Activated gamma-delta T cell (primary cell): ENCODE measurements at places on chromosomes 7 and 10.

GRCh38 chr10:3886191-3886590 is 101.2 kb upstream of the KLF6 start:
- no peak for DNase-seq

- no peak for DNase-seq
These were observed 84.5 kb downstream of the TACC2 start for GRCh38 chr10:122073508-122073907.

GRCh38 chr7:28761505-28761904 is 196.6 kb downstream of the TRIL start:
- DNase-seq = no peak

- no peak for DNase-seq
These were observed 42.0 kb downstream of the SHH start for GRCh38 chr7:155770241-155770640.

- no peak for DNase-seq
These were observed 41.5 kb upstream of the INSIG1 start for GRCh38 chr7:155256081-155256760.

- DNase-seq = no peak
These were observed 50.7 kb downstream of the INPP5F start for GRCh38 chr10:119776536-119776935.

DNA sequence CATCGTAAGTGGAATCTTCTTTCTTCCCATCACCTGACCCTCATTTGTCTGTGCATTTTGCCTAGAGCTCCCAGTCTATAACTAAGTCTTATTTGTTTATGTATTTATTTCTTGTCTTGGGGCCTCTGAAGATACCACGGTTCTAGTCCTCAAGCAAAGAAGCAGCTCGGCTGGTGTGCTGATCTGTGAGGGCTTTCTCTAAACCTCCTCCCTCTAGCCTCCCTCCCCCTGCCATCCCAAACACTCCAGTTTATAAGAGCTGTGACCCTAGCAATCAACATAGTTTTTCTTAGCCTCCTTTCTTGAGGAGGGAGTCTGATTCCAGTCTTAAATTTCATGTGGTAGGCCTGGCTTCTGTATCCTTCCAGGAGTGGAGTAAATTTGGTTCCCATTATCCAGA is 15.7 kb upstream of the NDUFA5 start:
- no peak for DNase-seq

DNA sequence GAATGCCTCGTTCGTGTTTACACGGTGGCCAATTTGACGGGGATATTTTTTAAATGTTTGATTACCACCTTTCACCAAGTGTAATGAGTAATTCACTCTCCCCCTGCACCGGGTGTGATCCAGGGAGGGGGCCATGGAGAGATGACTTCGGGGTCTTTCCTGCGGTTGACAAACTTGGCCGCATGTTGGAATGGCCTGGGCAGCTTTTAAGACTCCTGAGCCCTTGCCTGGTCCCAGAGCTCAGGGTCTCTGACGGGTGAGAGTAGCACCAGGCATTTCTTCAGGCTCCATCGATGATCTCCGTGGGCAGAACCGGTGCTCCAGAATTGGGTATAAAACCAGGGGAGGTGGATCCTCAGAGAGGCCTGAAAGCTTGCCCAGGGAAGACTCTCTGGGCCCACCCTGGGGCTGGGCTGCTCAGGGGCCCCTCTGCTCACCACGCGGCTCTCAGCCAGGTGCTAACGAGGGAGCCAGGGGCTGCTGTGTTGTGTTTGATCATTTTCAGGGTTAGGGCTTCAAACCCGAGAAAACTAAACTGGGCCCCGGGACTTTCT is 882 bp downstream of the ZNF282 start:
- no peak for DNase-seq

DNA sequence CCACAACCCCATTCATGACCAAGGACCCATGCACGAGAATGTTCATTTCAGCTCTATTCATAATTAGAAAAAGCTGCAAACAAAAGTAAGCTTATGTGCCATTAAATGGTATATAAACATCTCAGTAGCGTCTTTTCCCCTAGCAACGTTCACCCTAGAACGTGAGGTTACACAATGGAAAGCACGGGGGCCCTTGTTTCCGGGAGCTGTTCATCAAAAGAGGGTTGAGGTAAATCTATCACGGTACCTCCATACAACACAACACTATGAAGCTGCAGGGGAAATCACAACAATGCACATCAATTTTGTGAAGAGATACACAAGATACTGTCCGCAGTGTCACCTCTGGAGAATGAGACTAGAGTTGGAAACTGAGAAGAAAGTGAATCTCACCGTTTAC is 80.9 kb upstream of the DDC start:
- no peak for DNase-seq

DNA sequence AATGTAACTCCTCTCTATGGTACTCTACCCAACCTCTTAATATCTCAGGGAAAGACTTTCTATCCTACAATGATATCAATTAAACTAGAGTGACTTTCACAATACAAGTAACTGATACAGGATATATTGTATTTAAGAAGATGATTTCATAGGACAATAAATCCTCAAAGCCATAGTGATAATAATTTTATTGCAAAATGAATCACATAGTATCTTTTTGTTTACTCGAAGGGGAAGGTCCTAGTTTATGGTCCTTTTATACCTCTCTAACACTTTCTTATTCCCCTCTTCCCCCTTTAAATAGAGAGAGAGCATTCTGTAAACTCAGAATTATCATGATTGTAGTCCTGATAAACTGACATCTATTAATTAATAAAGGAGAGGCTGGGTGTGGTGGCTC is 56.4 kb downstream of the TMEM106B start:
- DNase-seq = no peak

GRCh38 chr10:46004963-46005362 is 25.5 kb downstream of the NCOA4 start:
- DNase-seq = no peak

DNA sequence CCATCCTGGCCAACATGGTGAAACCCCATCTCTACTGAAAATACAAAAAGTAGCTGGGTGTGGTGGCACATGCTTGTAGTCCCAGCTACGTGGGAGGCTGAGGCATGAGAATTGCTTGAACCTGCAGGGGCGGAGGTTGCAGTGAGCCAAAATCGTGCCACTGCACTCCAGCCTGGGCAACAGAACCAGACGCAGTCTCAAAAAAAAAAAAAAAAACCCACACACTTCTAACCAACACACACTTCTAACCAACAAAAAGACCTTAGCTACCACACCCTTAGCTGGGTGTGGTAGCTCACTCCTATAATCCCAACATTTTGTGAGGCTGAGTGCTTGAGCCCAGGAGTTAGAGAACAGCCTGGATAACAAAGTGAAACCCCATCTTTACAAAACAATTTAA is 33.9 kb upstream of the SPOCK2 start:
- no peak for DNase-seq

DNA sequence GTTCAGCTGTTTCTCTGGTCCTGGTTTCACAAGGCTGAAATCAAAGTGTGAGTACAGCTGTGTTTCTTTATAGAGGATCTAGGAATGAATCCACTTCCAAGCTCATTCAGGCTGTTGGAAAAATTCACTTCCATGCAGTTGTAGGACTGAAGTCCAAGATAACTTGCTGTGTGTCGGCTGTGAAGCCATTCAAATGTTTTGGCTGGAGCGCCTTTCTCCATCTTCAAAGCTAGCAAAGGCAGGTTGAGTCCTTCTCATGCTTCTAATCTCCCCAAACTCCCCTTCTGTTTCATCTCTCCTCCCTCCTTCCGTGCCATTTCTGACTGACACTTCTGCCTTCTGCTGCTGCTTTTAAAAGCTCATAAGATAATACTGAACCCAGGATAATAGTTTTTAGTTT is 1195.4 kb upstream of the LRRN3 start:
- no peak for DNase-seq

DNA sequence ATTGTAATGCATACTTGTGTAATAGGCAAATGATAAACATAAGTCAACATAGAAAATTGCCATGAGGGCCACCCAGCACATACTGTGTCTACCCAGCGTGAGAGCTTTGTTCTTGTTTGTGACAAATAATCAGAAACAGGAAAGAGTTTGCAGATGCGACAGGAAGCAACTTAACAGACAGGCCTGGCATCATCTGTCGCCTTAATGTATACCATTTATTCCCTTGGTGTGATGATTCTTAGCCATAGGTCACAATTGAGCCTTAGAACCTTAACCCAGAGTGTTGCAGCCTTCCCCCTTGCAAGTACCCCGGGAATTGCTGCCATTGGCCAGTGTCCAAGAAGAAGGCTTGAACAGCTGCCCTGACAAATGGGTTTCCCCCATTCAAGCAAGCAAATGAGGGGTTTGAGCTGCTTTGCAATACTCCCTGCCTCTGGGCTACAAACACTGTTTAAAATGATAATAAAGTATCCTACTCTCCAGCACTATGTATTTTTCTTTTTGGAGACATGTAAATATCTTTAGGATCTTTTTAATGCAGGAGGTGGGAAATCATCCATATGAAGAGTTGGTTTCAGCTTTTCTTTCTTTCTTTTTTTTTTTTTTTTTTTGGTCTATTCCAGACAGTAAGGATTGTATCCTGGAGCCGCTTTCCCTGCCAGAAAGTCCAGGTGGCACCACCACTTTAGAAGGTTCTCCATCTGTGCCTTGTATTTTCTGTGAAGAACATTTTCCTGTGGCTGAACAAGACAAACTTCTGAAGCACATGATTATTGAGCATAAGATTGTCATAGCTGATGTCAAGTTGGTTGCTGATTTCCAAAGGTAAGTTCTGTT is 80.0 kb downstream of the ZNF277 start:
- DNase-seq = no peak

- no peak for DNase-seq
These were observed 206.4 kb upstream of the ETV1 start for GRCh38 chr7:14195871-14196270.

GRCh38 chr10:123966896-123967231 is 75.3 kb upstream of the CPXM2 start:
- DNase-seq = no peak

DNA sequence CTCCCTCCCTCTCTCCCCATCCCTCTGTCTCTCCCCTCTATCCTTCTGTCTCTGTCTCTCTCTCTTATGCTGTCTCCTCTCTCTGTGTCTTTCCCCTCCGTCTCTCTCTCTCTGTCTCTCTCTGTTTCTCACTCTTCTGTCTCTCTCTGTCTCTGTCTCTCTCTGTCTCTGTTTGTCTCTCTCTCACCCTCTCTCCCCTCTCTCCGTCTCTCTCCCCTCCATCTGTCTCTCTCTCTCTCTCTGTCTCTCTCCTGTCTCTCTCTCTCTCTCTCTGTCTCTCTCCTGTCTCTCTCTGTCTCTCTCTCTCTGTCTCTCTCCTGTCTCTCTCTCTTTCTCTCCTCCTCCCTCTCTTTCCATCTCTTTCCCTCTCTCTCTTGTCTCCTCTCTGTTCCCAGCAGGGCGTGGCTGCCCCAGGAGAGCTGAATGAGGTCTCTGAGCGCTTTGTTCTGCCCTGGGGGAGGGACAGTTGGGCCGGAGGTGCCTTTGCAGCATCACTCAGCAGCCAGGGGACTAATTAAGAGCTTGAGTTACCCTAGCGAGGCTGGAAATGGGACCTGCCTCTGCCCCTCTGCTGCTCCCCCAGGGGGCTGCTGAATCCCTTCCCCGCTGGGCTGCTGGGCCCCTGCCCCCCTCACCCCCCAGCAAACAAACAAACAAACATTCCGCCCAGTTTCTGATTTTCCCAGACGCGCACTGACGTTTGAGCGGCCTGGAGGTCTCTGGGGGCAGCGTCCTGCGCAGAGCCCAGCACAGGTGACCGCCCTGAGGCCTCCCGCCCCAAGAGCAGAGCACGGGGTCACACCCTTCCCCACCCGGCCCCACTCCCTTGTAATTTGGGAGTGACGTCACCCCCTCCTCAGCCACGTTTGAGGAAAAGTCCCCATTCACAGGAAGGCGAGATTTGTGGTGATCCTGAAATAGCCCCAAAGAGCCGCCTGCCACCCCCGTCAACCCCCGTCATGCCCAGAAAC is 68.1 kb downstream of the PDGFA start:
- no peak for DNase-seq

- no peak for DNase-seq
These were observed 10.2 kb upstream of the REPIN1 start for GRCh38 chr7:150358433-150358832.

DNA sequence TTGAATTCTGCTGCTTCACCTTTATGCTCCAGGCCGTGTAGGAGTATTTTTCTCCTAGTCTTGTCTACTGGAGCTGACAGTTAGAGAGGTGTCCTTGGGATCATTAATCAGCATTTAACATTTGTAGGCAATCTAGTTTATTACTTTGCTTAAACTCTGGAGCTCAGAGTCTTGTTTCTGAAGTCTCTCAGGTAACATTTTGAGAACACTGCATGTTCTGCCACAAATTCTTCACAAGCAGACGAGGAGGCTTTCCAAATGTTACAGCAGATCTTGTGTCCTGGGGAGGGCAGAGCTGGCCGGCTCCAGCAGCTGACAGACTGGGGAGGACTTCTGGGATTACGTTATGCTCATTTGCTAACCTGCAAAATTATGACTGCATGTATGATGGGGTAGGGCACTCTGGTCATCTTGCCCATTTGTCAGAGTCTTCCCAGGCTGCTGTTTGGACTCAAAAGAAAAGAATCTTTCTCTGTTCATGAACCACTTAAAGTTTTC is 50.5 kb downstream of the GALNT17 start:
- no peak for DNase-seq

- DNase-seq = no peak
These were observed 4.4 kb upstream of the IRF5 start for GRCh38 chr7:128933180-128933891.

DNA sequence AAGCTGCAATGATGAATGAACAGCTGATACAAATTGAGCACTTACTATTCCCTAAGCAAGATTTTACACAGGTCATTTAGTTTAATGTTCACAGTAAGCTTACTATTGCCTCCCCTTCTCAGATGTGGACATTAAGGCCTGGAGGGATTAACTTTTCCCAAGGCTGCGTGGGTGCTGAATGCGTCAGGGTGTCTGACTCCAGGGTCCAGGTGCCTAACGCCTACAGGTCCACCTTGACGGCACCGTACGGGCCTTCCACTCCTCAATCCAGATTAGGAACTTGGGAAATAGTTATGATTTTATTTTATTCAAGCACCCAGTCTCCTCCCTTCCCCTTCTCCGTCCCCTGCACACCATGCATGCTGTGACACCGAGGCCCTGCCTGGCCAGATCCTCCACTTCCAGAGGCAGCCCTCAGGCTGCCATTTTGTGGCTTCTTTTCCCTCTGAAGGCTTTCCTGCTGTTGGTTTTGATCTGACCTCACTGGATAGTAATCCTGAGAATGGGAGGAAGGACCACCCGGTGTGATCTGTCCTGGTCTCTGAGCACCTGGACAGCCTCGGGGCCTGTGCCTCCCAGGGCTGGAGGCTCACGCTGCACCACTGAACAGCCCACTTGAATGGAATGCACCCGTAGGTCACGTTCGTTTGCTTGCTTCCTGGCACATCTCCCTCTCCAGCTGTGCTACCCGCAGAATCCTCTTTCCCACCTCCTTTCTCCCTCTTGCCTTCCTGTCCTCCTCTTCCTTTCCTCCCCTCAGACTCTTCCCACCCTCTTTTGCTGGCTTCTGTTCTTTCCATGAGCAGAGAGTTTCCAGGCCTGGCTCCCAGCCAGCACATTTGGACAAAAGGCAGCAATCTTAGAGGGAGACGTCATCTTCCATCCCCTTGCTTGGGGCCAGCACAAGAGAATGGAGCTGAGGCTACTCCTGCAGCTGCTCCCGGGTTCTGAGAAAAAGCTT is 14.4 kb downstream of the DENND2A start:
- DNase-seq = no peak

DNA sequence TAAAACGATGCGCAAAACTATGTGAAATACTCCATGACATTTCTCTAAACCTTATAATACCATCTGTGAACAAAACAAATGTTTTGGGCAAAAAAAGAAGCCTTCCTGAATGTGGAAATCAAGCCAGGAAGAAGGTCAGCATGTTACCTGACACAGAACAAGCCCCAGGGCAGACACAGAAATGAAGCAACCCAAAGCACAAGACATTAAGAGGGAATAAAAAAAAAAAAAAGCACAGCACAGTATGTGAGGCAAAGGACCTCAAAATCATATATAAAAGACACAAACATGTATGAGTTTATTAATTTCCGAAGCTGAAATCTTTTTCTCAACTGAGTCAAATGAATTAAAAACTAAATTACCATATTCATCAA is 161.8 kb downstream of the SKIDA1 start:
- DNase-seq = no peak
